Foreskin melanocyte (primary cell): ENCODE measurements at places on chromosomes 6 and 20.

- no peak for DNase-seq
Observed at GRCh38 chr6:158499601-158500000, 60.3 kb upstream of the TMEM181 start.

- DNase-seq, result no peak
Observed at GRCh38 chr20:11067359-11067758, 393.6 kb upstream of the JAG1 start.

GRCh38 chr20:61099806-61100205 lies 152.3 kb upstream of the CDH4 start:
- no peak for DNase-seq

- DNase-seq, result no peak
Observed at GRCh38 chr20:17617212-17617867, 47.5 kb downstream of the DSTN start.

- peak; percentile 38 for DNase-seq
Observed at GRCh38 chr20:19995220-19995863, 21.8 kb upstream of the NAA20 start.

- DNase-seq, result no peak
Observed at GRCh38 chr6:154337406-154338005, 19.1 kb downstream of the IPCEF1 start.

- DNase-seq, result peak; percentile 69
Observed at GRCh38 chr6:15441215-15441868, 195.5 kb downstream of the JARID2 start.

GRCh38 chr6:125804264-125804663 lies 13.5 kb downstream of the NCOA7 start:
- no peak for DNase-seq

- DNase-seq, result no peak
Observed at GRCh38 chr6:15620611-15621010, 42.2 kb downstream of the DTNBP1 start.

- DNase-seq, result peak; percentile 81
Observed at GRCh38 chr6:132130626-132131298, 179.6 kb upstream of the CCN2 start.

DNA sequence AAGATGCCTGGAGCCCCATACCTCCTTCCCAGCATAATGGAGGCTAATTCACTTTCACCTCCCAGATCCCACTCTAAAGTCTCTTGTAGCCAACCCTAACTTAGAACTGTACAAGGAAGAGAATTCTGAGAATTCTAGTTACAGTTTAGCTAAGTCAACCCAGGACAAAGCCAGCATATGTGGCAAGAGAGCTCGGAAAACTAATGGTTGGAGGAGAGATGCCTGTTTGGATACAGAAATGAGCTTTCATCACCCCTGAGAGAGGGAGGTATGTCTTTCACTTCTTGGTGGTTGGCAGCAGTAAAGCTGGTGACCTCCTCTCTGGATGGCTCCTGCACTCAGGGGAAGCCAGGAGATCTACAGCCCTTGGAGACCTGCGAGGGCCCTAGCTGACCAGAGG lies 252.6 kb upstream of the SUPT3H start:
- no peak for DNase-seq

GRCh38 chr6:134519465-134519864 lies 201.6 kb upstream of the SGK1 start:
- DNase-seq, result no peak

DNA sequence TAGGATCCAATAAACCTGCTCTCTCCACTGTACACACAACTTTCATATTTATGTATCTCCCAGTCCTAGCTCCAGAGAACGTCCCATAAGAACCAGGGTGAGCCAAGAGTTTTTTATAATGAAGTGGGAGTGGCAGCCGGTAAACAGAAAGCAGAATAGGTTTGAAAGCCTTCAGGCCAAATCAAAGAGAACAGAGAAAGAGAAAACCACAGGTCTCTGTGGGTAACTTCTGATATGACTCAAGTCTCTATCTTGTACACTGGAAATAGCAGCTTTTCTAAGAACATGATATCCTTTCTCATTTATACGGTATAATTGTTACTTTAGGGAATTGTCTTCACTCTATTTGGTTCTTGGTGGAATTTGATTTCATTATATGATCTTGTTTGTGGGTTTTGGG lies 273.6 kb downstream of the PACRG start:
- no peak for DNase-seq

DNA sequence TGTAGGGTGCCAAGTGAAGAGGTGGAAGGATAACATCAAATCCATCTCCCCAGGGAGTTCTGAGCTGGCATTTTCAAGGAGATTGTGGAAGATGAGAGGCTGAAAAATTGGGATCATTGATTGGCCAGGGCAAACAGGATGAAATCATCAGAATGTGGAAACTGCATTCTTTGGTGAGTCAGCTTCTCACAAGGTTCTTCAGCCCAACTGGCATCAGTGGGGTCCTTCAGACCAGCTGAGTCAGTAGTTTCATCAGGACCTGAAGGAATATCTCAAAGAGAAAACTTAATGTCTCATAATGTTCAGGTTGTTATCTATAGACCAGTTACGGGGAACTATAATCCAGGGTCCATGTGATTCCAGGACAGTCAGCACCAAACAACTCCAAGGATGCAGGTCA lies 195.8 kb downstream of the HAO1 start:
- no peak for DNase-seq
